ENCODE measurements at places on chromosomes 6 and 20.
A peak's percentile ranks its signal among the peaks of the same experiment; 100 is the strongest.

DNA sequence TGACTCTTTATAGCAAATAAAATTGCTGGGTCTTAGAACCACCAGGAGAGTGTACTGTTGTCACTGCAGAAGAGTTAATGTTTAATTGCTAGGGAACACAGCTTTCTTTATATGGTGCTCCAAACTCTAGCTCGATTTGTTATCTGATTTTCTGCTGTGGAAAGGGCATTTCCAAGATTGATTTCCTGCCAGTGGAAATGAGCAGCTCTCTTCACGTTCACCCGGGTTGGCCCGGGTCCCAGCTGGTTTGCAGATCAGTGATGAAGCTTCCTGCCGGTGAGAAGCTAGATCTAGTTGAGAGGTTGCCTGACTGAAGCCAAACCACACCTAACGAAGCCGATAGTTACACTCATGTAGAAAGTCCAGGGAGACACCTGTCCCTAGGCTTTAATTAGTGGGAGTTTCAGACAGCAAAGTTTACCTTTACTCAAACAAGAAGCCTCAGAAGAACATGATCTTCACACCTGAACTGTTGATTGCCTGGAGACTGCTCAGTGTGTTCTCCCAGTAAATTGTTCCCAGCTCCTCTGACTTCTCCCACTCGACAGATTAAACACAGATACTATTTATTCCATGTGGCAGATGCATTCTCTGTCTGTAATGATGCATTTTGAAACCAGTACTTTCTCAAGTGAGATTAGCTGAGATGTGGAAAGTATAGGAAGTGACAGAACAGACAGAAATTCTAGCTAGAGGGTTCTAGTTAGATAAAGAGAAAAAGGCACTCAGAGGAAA is 27.8 kb downstream of the PAQR8 start:
- peak; percentile 71 for DNase-seq

DNA sequence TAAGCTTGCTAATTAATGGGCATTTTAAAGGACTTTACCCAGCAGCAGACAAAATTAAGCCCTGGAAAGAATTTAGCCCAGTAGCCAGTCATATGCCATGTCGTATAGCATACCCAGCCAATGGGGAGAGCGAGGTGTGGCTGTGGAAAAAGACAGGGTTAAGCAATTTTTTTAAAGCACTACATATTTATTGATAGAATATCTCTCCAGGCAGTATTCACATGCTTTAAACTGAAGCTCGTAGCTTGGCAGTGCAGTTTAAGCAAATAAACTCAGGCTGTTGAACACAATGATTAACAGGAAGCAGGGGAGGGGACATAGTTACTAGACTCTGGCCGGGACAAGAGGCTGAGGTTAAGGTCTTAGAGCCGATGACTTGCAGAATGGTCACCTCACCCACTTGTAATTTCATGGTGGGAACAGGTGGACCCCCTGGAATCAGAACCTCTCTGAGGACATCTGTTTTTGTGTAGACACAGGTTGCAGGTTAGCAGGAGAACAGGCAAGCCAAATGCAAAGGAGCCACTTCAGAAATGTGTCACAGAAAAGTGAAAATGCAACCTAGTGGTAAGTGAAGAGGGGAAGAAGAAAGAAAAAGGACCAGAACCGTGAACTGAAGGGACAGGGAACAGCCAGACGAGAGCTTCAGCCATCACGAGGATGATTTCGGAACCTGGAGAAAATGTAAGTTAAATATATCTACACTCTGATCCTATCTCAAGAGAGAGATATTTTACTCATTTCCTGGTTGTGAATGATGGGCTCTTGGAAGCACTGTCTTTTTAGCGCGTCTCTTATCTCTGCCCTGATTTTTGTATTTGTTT is 7.2 kb downstream of the GCNT2 start:
- peak; percentile 79 for DNase-seq

GRCh38 chr6:26025894-26026832 is 61.1 kb upstream of the HFE start:
- DNase-seq, result peak; percentile 96

GRCh38 chr20:13356591-13356990 is 135.5 kb downstream of the ISM1 start:
- no peak for DNase-seq

DNA sequence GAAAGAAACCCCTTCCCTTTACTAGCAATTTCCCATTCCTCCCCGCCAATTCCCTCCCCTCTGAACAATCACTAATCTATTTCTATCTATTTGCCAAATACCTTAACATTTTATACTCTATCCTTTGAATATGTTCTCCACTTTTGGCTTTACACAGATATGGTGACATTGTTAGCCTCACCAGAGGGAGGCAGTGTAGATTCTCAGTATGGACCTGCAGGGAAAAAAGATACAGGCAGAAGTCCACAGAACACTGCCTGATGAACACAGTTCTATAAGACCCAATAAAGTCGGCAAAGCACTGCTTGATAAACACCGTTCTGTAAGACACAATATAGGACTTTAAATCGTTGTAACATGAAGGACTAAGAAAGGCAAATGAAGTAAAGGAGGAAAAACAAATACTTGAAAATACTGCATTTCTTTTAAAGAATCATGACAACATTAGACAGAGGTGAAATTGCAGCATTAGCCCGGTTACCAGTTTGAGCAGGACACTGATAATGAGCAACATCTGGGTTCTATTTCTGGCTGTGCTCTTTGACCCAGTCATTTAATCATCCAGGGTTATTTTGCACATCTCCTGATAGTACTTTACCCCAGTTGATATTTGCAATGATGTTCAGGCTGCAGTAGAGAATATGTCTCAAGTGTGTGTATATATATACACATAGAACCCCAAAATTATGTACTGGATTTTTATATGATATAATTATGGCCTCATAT is 296.8 kb downstream of the UTRN start:
- peak; percentile 45 for DNase-seq

GRCh38 chr6:128135325-128135724 is 234.5 kb upstream of the THEMIS start:
- no peak for DNase-seq

GRCh38 chr6:167157863-167158262 is at the start of gene GPR31:
TSS of gene GPR31 (minus strand) at chr6:167157980. CDS start at chr6:167157831, 149 bp downstream.
- no peak for DNase-seq
